ENCODE measurements at places on chromosomes 5 and 9.

- DNase-seq = no peak
These were observed 506.5 kb downstream of the ARHGEF28 start for GRCh38 chr5:74132485-74132884.

DNA sequence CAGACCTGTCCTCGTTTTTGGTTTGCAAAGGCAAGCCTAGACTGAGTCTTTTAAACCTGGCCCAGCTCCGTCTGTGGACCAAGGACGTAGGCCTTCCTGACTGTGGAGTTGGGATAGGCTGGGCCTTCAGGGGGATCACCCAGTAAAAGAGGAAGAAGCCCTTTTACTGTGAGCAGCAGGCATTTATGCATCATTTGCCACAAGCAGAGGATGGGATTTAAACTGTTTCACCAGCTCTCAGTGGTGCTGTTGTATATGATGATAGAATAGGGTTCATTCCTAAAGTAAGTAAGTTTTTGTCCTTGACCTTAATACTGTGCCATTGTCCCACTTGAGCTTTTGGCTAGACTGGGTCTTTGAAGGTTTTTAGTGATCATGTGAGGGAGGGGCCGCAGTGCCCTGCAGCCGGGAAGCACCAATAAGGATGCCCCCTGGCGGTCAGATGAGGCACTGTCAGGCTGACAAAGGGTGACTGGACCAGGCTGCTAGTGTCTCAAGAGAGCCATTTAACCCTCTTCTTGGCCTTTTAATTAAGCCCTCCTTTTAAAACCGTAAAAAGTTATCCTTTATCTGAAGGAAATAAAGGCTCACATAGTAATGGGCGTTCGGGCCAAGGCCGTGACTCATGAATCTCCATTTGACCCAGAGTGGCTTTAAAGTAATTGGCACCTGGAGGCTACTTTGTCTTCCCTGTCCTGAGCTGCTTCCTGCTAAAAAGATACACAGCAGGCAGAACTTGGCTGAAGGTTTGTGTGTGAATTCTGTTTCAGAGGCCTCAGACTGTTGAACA lies 74.0 kb downstream of the UBAP1 start:
- DNase-seq = peak; percentile 18

DNA sequence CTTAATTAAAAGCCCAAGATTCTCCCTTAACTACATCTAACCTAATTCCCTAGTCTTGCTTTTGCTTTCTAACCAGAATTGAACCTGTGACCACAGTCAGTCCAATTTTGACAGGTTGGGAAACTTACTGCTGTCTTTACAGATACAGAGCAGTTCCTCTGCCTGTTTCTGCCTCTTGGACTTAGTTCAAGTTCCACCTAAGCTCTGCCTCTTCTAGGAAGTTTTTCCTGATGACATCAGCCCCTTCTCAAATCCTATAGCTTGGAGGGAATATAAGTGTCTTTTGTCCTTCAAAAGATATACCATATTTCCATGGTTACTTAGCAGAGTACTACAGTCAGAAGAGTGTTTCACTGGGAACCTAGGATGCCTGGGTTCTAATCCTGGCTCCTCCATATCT lies 31.7 kb downstream of the BRINP1 start:
- DNase-seq = no peak

- DNase-seq = no peak
These were observed 296.3 kb downstream of the KCNN2 start for GRCh38 chr5:114658194-114658593.

DNA sequence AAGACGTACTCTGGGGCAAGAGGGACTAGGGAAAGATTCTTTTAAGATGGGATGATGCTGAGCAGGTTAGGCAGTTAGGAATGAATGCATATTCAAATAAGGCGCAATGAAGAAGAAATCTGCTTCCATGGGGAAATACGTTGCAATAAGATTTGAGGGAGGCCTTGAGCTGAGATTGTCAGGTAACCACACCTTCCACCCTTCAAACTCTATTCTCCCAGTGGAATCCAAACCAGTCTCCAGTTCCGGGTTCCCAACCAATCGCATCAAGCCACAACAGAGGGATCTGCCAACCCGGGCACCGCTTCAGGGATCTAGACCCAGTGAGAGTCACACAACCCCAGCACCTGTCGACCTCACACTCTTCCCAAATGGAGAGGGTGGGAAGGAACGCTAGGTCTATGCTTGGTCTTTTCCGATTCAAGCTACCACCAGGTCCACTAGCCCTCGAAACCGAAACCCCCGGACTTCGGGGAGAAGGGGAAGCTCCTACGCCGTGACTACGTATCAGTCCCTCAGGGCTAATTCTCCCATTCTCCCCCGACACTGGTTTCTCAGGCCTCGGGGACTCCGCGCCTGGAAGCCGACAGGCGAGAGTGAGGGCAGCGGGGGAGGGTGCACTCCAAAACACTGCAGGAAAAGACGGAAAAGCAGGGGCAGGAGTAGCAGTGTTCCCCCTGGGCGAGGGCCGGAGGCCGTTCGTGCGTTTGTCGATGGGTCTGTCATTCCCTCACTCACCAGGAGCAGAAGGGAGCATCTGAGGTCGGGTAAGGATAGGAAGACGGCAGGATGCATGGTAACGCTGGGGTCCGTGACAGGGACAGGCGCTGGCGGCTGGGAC lies 534 bp downstream of the ERP44 start:
- peak; percentile 5 for DNase-seq

- DNase-seq = no peak
These were observed 797 bp upstream of the CCL27 start for GRCh38 chr9:34663303-34663605.

DNA sequence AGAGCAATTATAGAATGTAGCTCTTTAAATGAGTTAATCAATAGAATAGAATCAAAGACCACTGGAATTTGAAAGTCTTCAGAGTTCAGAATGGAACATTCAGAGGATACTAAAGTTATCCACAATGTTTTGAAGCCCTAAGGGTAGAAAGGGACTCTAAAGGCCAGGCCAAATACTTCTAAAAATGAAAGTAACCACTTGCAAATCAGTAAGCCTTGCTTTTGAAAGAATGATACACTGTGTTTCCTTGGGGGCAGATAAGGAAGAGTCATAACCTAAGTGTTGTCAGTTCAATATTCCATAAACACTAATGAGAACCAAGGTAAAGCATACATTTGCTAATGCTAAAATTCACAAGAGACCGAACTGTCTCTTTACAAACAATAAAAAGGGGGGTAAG lies 813.5 kb downstream of the PTPRD start:
- no peak for DNase-seq

GRCh38 chr5:9524941-9525340 lies 20.9 kb downstream of the SEMA5A start:
- no peak for DNase-seq

- DNase-seq = no peak
These were observed 69.1 kb downstream of the PBX3 start for GRCh38 chr9:125816321-125816720.

Measured in stimulated activated CD8-positive, alpha-beta memory T cell treated with anti-CD3 and anti-CD28 coated beads, Interleukin-15, amount 100 ng/mL, for 4 hours (primary cell).